ENCODE measurements at places on chromosomes 6 and 20.

- DNase-seq, result no peak
These were observed 12.3 kb downstream of the MAP3K7 start for GRCh38 chr6:90574610-90575009.

GRCh38 chr20:6892724-6893123 is 125.2 kb downstream of the BMP2 start:
- no peak for DNase-seq

- DNase-seq, result no peak
These were observed 228.0 kb downstream of the PLCB1 start for GRCh38 chr20:8360035-8360434.

DNA sequence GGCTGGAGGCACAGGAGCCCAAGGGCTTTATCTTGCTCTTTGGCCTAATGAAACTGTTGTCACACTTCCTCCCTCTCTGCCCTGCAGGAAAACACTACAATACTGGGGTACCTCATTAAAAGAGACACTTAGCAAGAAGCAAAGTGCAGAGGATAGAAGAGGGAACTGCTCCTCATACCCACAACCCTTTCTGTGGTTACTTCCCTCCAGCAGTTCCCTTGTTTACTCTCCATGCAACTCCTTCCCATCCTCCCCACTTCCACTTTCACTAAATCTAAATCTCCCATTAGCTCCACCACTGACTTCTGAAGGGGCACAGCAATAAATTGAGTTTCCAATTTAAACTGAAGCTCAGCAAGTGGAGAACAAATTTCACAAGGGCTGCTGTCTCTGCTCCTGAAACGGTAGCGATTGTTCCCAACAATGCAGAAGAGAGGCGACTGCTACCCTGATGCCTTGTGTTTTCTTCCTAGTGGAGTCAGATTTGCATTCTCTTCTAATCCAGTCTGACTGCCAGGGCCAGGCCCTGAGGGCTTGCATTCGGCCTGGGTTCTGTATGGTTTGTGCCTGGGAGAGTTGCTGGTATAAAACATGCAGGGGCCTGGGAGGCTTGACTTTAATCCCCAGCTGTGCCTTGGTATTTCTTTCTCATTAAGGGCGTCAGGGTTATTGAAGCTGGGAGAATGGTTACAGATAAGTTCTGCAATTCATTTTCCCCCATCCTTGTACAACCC is 454.7 kb downstream of the TFAP2B start:
- no peak for DNase-seq

GRCh38 chr6:119676961-119677360 is 327.4 kb upstream of the MAN1A1 start:
- no peak for DNase-seq

DNA sequence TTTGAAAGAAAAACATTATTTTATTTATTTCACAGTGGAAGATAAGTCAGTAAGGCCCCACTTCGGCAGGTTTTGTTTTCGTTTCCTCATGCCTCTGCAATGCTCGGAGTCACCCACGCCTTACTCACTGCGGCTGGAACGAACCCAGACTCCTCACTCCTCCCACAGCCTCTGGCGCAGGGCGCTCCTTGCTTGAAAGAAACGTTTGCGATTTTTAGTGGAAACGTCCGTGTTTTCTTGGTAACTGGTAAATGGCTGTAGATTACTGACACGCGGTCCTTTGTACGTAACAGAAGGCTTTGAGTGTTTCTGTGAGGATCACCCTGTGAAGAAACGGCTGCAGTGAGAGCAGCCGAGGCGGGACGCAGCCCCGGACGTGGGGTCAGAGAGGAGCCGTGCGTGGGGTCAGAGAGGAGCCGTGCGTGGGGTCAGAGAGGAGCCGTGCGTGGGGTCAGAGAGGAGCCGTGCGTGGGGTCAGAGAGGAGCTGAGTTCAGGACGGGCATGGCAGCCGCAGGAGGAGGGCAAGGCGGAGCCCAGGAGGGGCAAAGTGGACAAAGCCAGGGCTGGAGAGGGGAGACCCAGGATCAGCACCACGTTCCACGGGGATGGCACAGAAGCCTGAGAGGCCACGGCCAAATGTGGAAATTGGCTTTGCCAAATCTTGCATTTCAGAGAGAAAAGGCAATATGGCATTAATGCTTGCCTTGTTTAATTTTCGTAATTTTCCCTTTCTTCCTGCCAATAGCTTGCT is 198.6 kb upstream of the THBS2 start:
- DNase-seq, result no peak

- no peak for DNase-seq
These were observed 35.5 kb downstream of the PPP1R16B start for GRCh38 chr20:38840894-38841470.

GRCh38 chr6:106490436-106490835 is 129.9 kb downstream of the CRYBG1 start:
- no peak for DNase-seq

GRCh38 chr6:106692112-106692818 is 62.9 kb downstream of the QRSL1 start:
- no peak for DNase-seq

GRCh38 chr6:10759312-10759839 is 11.8 kb downstream of the TMEM14B start:
- DNase-seq, result no peak

GRCh38 chr6:164216368-164216767 is 801.9 kb downstream of the QKI start:
- no peak for DNase-seq

- no peak for DNase-seq
These were observed 49.8 kb upstream of the ERVFRD-1 start for GRCh38 chr6:11161031-11161956.

DNA sequence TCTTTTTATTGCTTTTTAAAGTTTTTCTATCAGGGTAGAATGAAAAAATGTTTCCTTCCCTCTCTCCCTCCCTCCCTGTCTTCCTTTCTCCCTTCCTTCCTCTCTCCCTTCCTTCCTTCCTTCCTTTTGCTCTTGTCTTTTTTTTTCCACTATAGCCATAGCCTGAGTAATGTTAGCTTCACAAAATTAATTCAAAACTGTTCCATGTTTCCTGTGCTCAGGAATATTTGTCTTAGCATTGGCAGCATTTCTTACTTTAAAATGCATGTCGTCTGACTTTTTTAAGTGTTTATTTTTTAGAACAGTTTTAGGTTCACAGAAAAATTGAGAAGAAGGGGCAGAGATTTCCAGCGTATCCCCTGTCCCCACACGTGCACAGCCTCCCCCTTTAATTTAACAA is 730.8 kb upstream of the CITED2 start:
- DNase-seq, result no peak

DNA sequence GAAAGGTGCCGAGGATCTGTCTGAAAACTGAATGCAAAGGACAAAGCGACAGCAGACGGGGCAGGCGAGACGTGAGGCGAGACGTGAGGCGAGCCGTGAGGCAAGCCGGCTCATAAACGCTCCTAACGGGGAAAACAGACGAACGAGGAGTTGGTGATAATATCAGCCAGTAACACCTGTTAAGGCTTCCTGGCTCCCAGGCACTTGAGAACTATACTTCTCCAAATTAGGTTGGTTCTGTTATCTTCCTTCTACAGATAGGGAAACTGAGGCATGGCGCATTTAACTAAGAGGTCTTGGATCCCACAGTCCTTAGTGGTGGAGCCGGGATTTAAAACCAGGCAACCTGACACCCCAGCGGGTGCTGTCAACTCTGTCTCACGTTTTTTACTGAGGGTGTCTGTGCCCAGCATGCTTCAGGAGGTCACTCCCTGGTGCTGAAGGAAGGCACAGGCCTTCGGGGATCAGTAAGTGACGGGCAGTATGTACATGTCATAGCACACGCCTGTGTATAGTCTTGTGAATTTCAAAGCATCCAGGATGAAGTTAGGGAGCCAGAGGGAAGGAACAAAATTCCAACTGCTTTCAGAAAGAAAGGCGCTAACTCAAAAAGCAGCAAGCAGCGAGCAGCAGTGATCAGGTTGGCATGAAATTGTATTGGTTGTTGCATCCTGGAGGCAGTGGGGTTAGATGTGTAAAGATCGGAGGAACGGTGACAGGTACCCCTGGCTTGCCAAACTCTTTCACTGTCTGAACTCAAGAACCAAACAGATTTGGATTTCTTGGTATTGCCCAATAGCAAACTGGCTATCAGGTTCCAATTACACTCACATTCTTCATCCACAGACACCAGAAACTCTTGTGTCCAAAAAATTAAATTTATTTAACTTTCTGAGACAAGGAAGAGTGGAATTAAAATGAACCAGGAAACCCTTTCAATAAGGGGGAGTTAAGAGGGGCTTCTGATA is 318.7 kb downstream of the THBS2 start:
- DNase-seq, result no peak

DNA sequence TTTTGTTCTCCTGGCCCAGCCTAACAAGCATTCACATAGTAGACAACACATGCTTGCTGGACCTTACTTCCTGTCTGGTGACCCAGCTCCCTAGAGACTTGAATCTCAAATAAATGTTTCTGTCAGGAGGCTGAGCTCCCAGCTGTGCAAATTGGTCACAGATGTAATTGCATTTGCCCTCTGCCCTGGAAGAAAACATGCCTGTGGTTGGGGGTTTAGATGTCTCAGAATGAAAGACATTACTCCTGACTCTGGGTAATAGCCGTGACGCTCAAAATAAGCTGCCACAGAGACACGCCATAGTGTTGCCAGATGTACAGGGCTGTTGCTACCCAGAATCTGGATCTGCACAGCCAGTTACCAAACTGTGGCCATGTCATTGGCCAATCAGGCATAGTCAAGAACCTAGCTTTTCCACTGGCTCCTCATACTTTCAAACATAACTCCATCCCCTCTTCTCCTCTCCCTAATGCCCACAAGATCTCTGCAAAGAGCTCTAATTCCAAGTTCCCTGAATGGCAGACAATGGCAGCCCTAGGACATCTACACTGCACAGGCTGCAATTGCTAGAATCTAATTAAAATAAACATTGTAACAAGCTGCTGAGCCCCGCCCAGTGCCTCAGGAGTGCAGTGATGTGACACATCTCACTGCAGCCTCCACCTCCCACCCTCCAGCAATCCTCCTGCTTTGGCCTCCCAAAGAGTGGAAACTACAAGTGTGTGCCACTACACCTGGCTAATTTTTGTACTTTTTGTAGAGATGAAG is 32.8 kb upstream of the GMPR start:
- DNase-seq, result no peak

DNA sequence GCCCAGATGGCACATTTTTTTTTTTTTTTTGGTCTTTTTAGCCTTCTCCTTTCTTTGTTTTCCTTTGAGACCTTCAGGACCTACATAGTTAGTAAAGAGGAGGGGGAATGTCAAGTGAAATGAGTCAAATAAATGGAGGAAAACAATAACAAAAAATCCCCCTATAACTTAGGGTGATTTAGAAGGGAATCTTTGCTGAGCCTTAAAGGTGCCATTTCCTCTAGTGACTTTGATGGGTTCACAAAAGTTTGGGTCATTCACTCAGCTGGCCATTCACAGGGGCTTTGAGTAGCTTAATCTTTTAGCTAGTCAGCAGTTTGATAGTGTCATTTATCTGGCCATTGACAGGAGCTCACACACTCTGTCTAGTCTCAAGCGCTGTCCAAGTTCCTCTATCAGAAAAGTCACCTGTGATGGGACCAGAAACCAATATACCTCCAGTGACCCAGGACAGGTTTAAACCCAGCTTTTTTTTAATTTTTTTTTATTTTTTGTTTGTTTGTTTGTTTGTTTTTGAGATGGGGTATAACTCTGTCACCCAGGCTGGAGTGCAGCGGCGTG is 275.1 kb upstream of the PRDM1 start:
- DNase-seq, result no peak

DNA sequence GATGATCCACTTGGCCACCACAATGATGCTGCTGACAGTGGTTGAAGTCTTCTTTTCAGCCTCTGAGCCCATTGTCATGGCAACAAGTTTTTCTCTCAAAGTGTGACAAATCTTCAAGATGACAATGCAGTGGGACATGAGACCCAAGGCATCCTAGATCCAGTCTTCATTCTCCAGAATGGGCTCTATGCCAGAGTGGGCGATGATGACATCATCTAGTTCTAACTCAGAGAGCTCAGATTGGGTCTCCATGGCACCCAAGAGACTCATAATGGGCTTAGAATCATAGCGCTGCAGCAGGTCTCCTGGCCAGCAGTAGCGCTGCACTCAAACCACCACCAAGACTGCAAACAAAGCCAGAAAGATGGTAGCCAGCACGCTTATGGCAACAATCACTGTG is 973.6 kb downstream of the EYS start:
- no peak for DNase-seq

- no peak for DNase-seq
These were observed 21.7 kb downstream of the ARMC2 start for GRCh38 chr6:108869876-108870275.

DNA sequence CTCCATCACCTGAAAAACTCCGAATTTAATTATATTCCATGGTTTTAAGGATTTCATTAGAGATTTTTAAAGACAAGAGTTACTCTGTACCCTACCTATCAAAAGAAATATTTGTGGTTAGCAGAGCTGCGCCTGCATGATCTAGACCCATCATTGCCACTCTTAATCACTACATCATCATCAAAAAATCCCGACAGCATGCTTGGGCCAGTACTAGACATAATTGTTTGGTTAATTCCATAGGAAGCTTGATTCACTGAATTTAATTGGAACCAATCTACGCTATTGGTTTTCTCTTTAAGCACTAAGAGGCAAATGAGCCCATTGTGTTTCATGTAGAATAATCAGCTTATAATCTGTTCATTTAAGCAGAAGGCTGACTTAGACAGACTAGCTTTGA is 33.4 kb upstream of the RNF217 start:
- no peak for DNase-seq

GRCh38 chr6:111590209-111590980 is 15.3 kb downstream of the TRAF3IP2 start:
- no peak for DNase-seq

GRCh38 chr20:2523919-2524708 is 12.3 kb upstream of the TMC2 start:
- DNase-seq, result peak; percentile 90

All from stimulated activated CD8-positive, alpha-beta memory T cell treated with anti-CD3 and anti-CD28 coated beads, Interleukin-4, amount 100 ng/mL, for 4 hours (primary cell).